ENCODE measurements at places on chromosomes 2 and 18.

- DNase-seq = no peak
Observed at GRCh38 chr2:193562031-193562430, 1367.3 kb upstream of the TMEFF2 start.

- DNase-seq = no peak
Observed at GRCh38 chr2:190469771-190470170, 61.6 kb downstream of the MFSD6 start.

GRCh38 chr18:3094338-3094684, 81.4 kb upstream of the LPIN2 start:
- no peak for DNase-seq

GRCh38 chr2:85560812-85561279, 447 bp downstream of the GGCX start:
- no peak for DNase-seq

DNA sequence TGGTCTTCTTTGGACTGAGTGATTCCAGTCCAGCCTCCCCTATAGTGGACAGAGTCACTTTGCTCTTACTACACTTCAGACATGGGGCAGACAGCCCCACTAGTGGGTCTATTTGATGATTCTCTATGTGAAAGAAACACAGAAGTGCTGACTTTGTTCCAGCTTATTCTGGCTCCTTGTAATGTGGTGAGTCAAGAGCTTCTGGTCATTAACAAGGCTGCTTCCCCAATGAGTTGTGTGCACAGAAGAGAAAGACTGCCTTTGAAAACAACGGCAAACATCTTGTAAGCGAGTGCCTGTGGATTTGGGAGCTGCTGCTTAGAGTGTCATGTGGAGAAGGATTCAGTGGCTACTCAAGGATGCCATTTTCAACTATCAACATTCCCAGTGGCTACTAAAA, 39.1 kb downstream of the RMC1 start:
- no peak for DNase-seq

DNA sequence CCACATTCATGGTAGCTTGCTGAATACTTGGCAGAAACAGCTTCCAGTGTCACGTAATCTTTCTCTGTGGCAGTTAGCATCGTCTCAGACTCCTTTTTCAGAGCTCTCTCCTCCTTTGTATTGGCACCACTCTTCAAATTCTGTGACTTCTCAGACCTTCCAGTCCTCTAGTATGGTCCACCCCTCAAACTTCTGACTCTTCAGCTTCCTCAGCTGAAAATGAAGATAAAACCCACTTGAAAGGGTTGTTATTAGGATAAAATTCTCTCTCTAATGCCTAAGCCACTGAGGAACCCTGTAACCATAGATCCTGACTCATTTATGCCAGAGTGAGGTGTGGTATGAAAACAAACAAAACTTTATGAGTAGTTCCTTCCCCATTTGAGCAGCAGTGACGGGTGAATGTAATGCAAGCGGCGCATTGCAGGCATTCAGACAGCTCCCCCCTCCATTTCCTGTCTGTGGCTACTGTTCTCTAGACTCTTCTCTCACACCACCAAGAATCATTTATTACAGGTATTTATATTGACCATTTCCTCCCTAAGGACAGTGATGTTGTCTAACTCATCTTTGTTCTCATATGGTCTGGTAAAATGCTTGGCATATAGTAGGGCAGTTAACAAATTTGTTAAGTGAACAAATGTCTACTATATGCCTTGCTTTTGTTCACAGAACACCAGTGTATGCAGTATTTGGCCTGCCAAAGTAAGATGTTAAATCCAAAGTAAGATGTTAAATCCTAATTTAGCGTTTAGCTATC, 35.3 kb downstream of the GALNT1 start:
- peak; percentile 35 for DNase-seq

- no peak for DNase-seq
Observed at GRCh38 chr2:139067874-139068273, 287.7 kb upstream of the NXPH2 start.

DNA sequence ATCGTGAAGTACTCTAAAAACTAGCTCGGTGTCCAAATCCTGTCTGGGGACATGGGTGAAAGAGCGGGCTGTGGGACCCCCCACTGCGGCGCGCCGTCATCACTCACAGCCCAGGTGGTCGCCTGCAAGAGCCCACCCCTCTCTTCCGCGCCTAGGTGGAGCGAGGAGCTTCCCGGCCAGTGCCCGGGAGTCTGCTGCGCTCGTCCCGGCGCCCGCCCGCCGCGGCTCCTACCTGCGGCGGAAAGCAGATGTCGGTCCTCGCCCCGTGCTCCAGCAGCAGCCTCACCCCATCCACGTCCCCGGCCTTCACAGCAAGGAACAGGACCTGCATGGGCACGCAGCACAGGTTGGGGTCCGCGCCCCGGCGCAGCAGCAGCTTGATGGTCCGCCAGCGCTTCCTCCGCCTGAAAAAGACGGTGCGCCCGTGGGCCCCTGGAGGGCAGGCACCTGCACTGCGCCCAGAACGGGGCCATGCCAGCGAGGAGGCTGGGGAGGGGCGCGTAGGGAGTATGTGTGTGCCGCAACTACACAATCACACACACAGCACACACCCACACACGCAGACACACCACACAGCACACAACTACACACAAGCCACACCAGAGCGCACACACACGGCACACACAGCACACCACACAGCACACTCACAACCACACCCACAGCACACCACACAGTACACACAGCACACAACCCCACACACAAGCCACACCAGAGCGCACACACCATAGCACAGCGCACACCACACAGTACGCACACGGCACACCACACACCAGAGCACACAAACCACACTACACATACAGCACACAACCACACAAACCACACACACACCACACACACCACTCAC, 37.4 kb downstream of the ANKMY1 start:
- no peak for DNase-seq

- no peak for DNase-seq
Observed at GRCh38 chr2:27471961-27472360, 17.6 kb downstream of the IFT172 start.

- DNase-seq = no peak
Observed at GRCh38 chr2:85736456-85737355, 17.1 kb upstream of the ATOH8 start.

- no peak for DNase-seq
Observed at GRCh38 chr2:513981-514706, 163.1 kb downstream of the TMEM18 start.

GRCh38 chr2:120066800-120067547, 54.1 kb downstream of the EPB41L5 start:
- no peak for DNase-seq

- DNase-seq = peak; percentile 29
Observed at GRCh38 chr2:98412751-98413458, 31.8 kb upstream of the INPP4A start.
